Naive B cell (primary cell): ENCODE measurements at places on chromosomes 7 and 10.

- DNase-seq, result no peak
- H3K36me3 ChIP-seq, result peaks cover 13% of the 10 kb centered on the region
- H3K27ac ChIP-seq, result no peak overlapping the region
- H3K27me3 ChIP-seq, result no peaks in the 10 kb centered on the region
- H3K4me3 ChIP-seq, result no peak overlapping the region
- H3K4me1 ChIP-seq, result peaks cover 59% of the 10 kb centered on the region
These were observed 53.8 kb downstream of the CAMK1D start for GRCh38 chr10:12403119-12403518.

GRCh38 chr7:119472408-119473038, 800.5 kb upstream of the KCND2 start:
- H3K27me3 ChIP-seq, result no peaks in the 10 kb centered on the region
- no peaks in the 10 kb centered on the region for H3K36me3 ChIP-seq
- no peak overlapping the region for H3K4me3 ChIP-seq
- no peak overlapping the region for H3K27ac ChIP-seq

DNA sequence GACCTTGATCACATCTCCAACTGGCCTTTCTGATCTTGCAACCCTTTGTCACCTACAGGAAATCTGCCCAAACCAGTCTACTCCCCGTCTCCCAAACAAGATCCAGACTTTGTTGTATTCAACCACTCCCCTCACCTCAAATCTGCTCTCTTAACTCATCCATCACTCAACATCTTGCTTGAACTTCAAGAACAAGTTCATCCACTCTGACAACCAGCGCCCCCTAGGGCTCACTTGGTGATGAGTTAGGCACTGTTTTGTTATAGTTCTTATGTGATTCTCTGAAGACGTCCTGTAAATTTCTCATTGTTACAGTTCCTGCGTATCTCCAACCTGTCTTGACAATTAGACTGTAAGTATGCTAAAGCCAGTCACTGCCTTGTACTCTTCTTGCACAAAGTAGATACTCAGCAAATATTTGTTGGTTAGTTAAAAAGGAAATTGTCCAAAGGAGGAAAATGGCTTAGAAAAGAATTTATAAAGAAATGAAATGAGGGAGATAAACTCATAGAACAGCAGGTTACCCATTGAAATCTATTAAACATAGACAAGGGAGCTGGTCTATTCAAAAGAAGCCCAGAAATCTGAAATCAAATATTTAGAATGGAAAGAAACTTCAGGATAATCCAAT, 5.3 kb downstream of the FRMD4A start:
- H3K4me3 ChIP-seq, result no peak overlapping the region
- H3K4me1 ChIP-seq, result no peaks in the 10 kb centered on the region
- no peak overlapping the region for H3K27ac ChIP-seq
- DNase-seq, result peak; percentile 9

DNA sequence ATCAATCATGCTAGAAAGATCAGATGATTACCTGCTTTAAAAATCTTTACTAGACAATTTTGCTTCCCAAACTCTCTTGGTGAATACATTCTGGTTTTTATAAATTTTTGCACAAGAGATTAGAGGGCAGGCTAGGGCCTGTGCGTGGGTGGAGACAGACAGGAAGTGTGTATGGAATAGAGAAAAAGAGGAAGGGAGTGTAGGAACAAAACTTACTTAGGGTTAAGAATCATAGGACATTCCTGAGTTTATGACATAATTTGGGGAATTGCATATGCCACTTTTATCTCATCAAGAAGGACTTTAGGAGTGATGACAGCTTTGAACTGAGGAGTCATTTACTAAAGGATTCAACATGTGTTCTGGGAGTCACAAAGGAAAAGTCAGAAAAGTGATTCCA, 31.3 kb downstream of the LAMB1 start:
- peaks cover 21% of the 10 kb centered on the region for H3K27me3 ChIP-seq
- H3K4me1 ChIP-seq, result no peaks in the 10 kb centered on the region
- no peak for DNase-seq
- no peaks in the 10 kb centered on the region for H3K36me3 ChIP-seq

DNA sequence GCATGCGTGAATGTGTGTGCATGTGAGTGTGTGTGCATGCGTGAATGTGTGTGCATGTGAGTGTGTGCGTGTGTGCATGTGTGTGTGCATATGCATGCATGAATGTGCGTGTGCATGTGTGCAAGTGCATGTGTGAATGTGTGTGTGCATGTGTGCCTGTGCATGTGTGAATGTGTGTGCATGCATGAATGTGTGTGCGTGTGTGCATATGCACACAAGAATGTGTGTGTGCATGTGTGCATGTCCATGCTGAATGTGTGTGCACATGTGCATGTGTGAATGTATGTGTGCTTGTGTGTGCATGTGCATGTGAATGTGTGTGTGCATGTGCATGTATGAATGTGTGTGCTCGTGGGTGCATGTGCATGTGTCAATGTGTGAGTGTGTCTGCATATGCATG, 42.1 kb upstream of the NUB1 start:
- H3K36me3 ChIP-seq, result no peaks in the 10 kb centered on the region
- no peak for DNase-seq
- no peak overlapping the region for H3K27ac ChIP-seq

DNA sequence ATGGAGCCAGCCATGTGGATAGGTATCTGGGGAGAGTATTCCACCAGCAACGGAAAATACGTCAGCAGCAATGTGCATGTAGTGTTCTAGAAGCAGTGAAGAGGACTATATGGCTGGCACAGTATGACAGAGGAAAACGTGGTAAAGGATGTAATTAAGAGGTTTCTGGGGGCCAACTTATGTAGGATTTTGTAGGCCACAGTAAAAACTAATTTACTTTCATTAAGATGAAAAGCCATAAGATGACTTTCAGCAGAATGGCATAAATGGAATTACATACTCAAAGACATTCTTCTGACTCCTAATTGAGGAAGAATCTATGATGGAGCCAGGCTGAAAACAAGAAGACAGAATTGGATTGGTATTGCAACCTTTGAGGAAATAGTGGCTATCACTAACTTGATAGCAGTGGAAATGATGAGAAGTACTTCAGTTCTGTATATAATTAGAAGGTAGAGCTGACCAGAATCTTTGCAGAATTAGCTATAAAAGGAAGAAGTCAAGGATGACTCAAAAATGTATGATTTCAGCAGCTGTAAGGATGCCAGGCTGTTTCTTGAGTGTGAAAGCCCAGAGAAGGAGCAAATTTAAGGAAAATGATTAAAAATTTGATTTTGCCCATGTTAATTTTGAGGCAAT, 156.7 kb downstream of the MBL2 start:
- H3K27me3 ChIP-seq, result no peaks in the 10 kb centered on the region
- no peak overlapping the region for H3K4me3 ChIP-seq
- no peak for DNase-seq

DNA sequence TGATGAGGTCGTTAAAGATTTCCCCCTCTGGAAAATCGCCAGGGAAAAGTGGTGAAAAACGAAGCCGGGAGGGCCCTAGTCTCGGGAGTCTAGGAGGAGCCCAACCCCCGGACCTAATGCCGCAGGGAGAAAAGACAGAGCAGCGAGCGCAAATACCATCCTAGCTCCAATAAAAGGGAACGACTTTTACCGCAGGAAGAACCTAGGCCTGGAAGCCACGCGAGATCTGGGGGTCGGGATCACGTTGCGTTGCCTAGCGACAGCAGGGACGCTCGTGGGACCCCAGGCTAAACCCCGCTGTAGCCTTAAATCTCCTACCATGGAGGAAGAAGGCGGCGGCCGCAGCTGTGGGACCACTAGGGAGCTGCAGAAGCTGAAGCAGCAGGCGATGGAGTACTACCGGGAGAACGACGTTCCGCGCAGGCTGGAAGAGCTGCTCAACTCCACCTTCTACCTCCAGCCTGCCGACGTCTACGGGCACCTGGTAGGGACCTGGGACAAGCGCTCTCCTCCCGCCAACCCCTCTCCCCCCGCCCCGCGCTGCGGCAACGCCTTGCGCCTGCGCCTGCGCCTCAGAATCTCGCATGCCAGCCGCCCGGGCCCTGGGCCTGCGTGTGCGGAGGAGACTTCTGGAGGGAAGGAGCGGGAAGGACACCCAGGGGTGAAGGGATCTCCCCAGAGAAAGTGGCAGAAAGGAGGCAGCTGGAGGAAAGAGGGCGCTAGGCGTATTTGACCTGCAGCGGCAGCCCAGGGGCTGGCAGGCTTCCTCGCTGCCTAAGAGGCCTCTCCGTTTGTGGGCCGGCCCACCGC, at the start of gene ENO4:
Gene ENO4 (plus strand): TSS at position 252 of the 810 bp plus-strand sequence. CDS start 68 bp downstream, at position 320.
- H3K27me3 ChIP-seq, result peaks cover 56% of the 10 kb centered on the region
- H3K4me1 ChIP-seq, result peaks cover 5% of the 10 kb centered on the region
- H3K4me3 ChIP-seq, result peak within 1 kb of the TSS; percentile 55
- no peak for DNase-seq

- H3K27ac ChIP-seq, result no peak overlapping the region
- no peaks in the 10 kb centered on the region for H3K36me3 ChIP-seq
- no peaks in the 10 kb centered on the region for H3K4me1 ChIP-seq
- peaks cover 5% of the 10 kb centered on the region for H3K27me3 ChIP-seq
- H3K4me3 ChIP-seq, result no peak overlapping the region
These were observed 554.8 kb downstream of the SORCS1 start for GRCh38 chr10:106609470-106610266.

- no peak for DNase-seq
- peaks cover 31% of the 10 kb centered on the region for H3K4me1 ChIP-seq
- H3K27me3 ChIP-seq, result no peaks in the 10 kb centered on the region
- H3K27ac ChIP-seq, result peak overlapping the region; percentile 31
These were observed 137.1 kb downstream of the KAT6B start for GRCh38 chr10:74963549-74963948.

DNA sequence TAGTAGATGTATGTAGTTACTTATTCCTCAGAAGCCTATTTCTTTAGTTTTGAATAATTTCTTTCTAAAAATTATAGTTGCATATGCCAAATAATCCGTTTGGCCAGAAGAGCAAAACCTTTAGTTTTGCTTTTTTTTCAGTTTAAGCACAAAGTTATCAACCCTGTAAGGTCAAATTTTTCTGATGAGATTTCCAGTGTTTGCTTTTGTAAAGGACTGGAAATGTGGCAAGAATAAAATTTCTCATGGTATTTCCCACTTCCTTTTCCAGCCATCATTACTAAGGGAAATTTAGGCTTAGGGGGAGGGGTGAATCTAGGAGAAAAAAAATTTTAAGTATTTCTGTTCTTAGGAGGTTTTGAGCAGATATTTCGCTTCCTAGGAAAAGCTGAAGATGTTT, 7.6 kb downstream of the CALD1 start:
- no peak for DNase-seq
- peaks cover 2% of the 10 kb centered on the region for H3K4me1 ChIP-seq
